Panc1 (cell line): ENCODE measurements at places on chromosomes 5 and 9. TPM values are rescaled to one million over a fixed set of nuclear protein-coding genes. Genes with fewer than 3 reads are reported as not detected.

SLC36A3 gene
- total RNA-seq: not detected

MARVELD2 gene
- 17.3 TPM for total RNA-seq

DMRTA1 gene
- total RNA-seq: 1.8 TPM

CAVIN4 gene
- total RNA-seq: 0.82 TPM

UAP1L1 gene
- 23.1 TPM for total RNA-seq

DNA sequence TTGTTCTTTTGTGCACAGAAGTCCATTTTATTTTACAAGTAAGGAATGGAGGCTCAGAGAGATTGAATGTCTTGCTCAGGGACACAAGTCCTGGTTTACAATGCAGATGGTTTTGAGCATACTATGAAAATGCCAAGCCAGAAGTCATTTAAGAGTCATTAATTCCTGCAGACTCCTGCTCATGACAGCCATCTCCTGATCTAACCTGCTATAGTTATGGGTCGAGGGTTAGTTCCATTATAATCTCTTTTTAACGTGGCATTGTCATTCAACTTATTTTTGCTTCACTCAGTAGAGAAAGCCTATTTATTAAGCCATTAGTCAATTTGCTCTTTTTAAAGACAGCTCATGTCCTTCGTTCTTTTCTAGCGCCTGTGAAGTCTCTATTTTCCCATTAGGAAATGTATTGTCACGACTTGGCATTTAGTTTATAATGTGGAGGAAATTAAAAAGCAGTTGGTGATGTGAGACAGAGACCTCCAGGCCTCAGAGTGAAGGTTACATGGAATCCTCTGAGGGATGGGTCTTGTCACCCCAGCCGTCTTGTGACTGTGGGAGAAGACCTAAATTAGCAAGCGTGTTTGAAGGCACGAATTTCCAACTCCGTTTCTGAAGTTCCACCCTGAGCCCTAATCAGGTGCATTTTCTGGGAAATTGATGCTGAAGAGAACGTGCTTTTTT, 84.1 kb downstream of the ACTBL2 start:
- no peak for DNase-seq

DNA sequence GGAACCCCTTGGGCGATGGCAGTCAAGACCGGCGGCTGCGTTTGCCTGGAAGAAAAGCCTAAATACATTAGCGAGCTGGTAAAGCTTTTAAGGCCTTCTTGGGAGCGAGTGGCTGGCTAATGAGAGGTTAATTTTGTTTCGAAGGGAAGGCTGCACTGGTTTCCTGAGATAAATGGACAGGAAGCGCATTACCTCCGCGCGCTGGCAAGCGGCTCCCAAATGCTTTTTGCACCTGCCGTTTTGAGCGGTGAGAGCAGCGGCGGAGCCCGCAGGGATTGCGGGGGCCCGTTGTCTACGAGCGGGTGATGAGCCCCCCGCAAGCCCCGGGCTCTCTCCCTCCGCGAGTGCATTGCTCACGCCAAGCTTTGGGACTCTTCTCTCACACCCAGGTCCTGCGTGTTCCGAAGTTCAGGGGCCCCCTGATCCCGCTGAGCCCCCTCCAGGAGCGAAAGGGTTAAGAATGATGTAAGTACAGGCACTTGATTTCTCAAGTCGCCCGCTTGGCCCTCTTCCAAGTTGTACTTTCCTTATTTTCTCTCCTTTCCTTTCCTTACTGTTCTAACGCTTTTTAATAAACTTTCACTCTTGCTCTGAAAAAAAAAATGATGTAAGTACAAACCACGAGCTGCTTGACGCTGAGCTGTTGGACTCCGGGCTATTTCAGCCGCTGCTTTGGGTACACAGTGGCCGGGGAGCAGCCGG, 3.1 kb upstream of the RGMB start:
- DNase-seq: no peak

GRCh38 chr9:132797861-132798659, 80.0 kb downstream of the AK8 start:
- no peak for DNase-seq

DNA sequence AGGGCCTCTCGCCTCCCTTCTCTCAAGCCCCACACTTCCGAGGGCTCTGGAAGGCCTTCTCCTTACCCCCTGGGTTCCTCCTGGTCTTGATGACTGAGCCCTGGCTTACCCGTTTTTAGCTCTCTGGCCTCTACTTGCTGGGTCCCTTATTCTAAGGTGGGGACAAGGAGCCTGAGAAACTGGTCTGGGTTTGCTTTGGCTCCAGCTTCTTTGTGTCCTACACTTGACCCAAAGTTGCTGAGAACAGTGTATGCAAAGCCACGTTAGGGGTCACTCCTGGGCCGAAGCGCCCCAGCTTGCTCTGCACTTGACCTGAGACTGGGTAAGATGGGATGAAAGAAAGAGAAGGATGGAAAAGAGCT, 788 bp downstream of the ZNF346 start:
- no peak for DNase-seq

DNA sequence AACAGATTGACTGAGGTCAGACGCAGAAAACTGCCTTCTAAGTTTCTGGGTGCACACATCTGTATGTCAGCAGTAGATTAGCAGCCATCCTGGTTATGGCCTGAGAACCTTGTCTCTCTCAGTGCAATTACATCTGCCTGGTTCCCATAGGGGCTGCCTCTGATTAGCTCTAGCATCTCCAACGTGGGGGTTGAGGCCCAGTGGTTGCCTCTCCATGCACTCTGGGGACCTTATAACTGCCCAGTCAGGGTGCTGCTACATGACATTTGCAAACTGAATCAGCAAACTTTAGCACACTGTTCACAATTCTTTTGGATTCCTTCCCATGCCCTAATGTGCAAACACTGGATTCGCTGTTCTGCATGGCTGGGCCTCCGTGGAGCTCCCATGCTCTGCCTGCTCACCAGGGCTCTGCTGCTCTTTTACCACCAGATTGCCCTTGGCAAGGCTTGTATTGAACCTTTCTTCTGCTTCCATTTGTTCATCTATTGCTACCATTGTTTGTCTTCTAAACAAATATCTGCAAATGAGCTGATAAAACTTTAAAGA, 36.2 kb downstream of the SNX18 start:
- no peak for DNase-seq

DNA sequence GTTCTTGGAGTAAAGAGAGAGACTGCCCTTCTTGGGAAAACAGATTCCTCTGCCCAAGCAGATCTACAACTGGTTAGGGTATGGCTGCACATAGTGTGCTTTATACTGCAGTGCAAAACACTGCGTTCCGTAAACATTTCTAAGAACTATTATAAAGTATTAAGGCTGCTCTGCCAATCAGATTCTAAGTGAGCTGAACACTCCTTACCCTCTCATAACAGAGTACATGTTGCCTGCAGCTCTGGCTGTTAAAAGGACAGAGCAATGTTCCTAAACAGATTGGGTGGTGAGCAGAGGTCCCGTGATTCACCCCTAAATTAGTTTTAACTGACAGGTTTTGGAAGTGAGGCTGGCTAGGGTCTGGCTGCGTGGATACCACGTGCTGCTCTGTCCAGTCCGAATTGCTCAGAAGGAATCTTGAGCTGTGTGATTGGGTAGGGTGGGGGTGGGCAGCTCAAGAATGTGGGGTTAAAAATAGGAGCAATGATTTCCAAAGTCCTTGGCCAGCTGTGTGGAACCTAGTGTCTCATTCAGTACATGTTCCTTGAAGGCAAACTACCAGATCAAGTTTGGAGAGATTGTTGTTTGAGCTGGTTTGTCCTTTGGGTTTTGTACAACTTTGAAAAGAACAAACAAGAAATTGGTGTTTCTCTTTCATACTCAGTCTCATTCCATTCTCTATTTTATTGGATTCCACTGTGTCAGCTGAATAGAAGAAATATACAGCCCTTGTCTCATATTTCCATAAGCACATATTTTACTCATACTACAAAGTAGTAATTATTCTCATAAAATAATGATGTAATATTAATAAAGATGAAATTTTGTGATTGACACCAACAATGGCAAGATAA, 497.6 kb upstream of the CD180 start:
- DNase-seq: no peak

DNA sequence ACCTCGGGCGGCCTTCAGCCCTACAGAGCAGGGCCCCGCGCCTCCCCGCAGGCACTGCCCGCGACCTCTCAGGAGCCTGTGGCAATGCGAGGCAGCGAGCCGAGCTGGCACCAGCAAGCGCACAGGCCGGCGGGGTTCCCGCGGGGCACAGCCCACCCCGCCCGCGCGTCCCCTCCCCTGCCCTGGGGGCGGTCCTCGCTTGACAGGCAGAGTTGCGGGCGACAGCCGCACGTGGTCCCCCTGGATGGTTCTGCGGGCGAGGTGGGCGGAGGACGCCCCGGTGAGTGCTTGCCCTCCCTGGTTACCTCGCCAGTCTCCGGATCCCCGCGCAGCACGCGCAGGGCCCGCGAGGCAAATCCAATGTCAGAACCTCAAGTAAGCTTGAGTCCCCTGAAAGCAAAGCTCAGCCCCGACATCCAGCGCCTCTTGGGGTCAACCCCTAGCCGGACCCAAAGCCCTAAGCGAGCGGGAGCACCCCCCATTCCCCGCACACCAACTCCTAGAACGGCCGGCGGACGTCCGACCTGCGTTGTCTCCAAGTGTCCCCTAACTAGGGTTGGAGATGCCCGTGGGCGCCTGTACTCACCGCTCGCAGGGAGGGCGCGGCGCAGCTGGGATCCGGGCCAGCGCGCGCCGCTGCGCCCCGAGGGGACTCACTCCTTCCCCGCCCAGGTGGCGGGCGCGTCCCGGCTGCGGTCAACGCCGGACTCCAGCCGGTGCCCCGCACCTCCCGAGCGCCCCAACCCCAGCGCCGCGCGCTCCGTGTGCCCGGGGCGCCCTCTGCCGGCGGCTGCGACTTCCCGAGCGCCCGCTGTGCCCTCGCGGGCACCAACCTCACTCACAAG, at the start of gene DRD1:
DRD1 (minus strand) TSS at position 123 of the 845 bp plus-strand sequence. CDS start 1,083 bp downstream, outside the sequence.
- DNase-seq: no peak

GRCh38 chr5:72380492-72381274, 60.5 kb downstream of the PTCD2 start:
- DNase-seq: no peak

DNA sequence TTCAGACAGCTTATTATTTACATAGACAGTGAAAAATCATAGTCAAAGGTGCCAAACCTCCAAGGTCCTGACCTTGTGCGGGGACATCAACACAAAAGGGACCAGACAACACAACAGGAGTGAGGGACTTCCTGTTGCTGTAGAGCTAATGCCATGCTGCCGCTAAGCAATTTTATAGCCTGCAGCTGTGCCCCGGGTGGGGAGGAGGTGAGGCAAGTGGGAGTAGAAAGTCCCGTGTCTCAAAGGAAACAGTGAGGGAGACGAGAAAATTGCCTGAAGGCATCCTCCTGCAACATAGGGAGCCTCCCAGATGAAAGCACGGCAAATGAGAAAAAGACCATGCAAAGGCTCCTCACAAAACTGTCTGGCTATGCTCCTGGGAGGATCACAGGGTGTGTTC, 58.8 kb downstream of the CAAP1 start:
- no peak for DNase-seq

DNA sequence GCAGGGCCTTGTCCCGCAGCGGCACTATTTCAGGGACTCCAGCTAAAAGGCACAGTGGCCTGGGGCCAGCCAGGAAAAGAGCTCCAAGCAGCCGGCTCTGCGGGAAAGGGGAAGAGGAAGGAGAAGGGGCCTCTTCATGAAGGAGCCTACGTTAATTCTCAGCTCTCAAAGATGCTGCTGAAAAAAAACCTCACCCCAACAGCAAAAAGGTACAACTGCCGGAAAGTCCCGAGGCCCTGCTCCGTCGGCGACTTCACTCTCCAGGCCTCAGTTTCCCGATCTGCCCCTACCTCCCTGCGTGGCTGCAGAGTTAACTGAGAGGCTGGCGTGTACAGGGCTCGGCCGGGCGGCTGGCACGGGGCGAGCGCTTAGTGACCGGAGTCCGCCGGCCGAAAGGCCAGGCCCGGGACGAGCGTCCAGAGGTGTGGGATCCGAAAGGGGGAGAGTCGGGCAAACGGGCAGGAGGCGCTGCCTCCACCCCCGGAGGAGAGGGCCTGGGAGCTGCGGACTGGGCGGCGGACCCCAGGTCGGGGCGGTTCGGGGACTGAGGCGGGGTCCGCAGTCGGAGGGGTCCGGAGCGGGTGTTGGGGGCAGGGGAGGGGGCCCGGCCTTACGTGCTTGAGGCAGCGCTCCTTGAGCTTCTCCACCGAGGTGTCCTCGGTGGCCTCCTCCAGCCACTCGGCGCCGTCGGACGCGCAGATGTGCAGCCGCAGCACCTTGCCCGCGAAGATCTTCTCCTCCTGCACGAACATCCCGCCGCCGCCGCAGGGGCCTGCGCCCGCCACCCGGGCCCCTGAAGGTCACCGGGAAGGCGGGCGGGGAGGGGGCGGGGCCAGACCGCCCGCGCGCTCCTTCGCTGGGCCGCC, 529 bp downstream of the UBAC1 start:
- DNase-seq: no peak

GRCh38 chr9:96279932-96280331, 22.0 kb downstream of the HSD17B3 start:
- no peak for DNase-seq

DNA sequence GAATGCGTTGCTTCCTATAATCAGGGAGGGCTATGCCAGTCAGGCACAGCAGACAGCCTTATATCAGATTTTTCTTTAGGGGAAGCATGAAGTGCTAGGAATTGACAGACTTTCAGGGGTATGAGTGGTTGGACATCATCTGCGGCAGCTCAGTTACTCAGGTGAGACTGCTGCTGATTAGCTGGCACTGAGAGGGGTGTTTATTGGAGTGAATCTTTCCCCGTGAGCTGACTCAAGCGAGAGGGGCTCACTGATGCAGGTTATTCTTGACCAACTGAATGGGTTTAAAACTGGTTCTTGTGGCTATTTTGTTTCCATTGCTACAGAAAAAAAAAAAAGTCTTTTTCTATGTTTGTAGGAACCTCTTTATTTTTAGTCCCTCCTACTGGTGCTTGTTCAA, 46.2 kb upstream of the TNPO1 start:
- DNase-seq: no peak

DNA sequence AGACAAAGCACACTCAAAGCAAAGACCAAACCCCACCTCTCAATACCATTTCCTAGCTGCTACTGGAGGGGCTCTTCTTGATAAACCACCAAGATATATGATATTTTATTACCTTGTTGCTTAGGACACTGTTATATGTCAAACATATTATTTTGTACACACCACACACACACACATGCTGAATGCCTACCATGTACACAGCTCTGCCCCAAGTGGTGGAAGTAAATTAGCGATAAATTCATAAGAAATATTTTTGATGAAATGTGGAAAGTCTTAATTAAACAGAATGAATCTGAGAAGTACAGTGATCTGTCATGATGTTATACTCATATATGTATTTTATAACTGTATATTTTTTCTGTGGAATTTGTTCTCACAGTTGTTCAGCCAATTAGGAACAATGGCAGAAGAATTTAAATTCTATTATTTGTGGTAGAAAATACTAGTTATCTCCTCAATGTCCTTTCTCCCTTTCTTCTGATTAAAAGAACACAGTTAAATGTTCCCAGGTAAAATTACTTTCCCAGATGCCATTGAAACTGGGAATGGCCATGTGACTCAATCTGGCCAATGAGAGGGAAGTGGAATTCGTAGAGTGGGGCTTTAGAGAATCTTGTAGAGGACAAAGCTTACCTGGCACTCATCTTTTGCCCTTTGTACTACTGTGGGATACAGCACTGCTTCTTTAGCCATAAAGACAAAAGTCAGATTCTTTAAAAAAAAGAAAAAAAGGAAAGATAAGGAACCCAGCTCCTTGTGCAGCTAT, 156.5 kb downstream of the SNCAIP start:
- DNase-seq: no peak

- DNase-seq: no peak
Measured at GRCh38 chr5:158164296-158165047, 305.5 kb upstream of the CLINT1 start.
